Stimulated activated CD8-positive, alpha-beta memory T cell treated with anti-CD3 and anti-CD28 coated beads, Interleukin-12 subunit alpha, Interleukin-12 subunit beta, amount 100 ng/mL, for 1 hour (primary cell): ENCODE measurements at places on chromosomes 16 and 17.

DNA sequence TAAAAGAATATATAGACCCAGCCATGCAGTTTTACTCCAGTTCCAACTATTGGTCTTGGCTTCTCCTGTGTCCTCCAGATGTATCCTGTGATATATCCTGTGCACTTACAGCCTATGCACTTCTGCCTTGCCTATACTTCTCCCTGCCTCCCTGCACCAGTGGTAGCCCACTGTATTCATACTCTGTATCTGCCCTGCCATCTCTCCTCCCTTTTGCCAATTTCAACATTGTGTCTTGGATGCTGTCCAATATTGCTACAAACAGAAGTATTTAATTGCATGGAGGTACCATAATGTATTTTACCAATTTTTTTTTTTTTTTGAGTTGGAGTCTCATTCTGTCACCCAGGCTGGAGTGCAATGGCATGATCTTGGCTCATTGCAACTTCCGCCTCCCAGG is 242.7 kb downstream of the HAPSTR1 start:
- DNase-seq, result no peak

DNA sequence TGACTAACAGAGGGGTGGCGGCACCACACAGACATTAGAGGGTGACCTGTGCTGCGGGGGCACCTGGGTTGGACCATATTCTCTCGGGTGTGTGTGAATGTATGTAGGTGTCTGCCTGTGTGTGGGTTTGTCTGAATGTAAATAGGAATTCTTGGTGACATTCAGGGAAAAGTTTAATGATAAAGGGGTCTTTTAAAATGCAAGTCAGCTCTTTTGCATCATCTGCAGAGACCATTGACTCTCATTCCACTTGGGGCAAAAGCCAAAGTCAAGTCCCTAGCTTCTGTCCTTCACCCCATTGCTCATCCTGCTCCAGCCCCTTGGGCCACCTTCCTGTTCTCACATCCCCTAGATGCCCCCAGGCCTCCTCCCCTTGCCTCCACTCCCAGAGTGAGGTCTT is 23.6 kb downstream of the KSR1 start:
- DNase-seq, result no peak

DNA sequence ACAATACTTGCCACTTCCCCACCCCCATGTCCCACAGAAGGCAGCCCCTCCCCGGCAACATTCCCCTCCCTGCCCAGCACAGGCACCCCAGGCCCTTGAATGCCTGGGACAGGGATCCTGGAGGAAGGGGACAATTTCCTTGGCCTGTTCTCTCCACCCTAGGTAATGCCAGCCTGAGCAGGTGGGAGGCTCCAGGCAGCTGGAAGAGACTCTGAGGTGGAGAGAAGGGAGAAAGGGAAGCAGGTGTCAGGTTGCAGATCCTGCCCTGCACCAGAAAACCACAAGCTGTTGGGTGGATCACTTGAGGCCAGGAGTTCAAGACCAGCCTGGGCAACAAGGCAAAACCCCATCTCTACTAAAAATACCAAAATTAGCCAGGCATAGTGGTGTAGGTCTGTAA is 8.9 kb downstream of the MPP2 start:
- no peak for DNase-seq

GRCh38 chr17:41131979-41132378 is 8.0 kb upstream of the KRTAP4-12 start:
- no peak for DNase-seq

GRCh38 chr16:78916928-78917545 is 683.5 kb downstream of the MAF start:
- DNase-seq, result no peak

DNA sequence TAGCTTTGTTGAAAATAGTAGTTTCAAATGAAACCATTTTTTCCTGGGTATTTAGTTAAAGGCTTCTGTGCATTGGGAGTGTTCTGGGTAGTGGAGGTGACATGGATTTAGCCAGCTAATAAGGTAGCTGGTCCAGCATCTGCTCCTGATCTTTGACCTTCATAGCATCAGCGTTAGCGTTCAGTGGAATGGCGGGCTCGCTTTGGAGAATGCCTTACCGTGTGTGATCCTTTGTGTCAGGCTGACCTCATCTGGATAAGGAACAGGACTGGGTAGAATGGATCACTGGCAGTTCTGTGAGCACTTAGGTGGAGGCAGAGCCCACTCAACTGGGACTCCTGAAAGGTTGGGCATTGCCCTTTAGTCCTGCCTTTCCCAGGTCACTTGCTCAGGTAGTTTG is 3.7 kb downstream of the SAP30BP start:
- DNase-seq, result no peak

DNA sequence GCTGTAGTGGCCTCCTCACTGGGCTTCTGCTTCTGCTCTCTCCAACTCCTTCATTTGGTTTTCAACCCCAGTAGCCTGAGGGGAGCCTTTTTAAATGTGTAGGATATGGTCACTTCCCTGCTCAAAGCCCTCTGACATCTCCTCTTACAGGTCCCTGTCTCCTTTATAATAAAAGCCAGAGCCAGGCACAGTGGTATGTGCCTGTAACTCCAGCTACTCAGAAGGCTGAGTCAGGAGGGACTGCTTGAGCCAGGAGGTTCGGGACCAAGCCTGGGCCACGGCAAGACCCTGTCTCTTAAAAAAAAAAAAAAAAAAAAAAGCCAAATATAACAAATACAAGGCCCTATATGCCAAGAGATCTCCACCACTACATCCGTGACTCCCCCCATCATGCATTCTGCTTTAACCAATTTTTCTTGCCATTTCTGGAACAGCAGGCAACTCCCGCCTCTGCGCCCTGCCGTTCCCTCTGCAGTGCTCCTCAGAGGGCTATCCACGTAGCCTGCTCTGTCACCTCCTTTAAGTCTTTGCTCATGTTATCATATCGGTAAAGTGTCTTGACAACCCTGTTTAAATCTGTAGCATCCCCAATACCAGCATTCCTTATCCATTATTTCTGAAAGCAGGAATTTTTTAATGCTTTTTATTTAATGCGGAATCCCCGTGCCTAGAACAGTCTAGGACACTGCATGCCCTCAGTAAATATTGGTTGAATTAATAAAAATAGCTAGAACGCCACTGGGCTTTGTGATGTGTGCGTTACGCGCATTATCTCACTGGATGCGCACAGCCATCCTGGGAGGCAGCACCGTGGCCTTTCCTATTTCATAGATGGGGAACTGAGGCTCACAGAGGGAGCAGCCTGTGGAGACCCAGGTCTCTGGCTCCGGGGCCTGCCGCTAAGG is 9.5 kb downstream of the ZNF771 start:
- DNase-seq, result no peak

DNA sequence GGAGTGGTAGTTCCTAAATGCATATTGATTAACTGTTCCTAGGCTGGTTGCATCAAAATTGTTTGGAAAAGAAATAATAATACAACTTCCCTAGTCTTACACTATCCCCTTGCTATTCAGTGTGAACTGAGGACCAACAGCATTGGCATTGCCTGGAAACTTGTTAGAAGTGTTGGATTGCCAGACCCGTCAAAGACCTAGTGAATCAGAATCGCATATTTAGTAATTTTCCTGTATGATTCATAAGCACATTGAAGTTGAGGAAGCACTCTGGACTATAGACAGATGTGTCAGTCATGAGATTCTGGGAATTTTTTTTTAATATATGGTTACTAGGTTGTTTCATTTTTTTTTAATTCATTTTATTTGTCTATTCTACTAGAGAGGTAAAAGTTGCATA is 34.7 kb upstream of the KCNJ16 start:
- DNase-seq, result no peak

- no peak for DNase-seq
Observed at GRCh38 chr17:65393514-65393913, 167.9 kb downstream of the AXIN2 start.

GRCh38 chr16:20860361-20860760 is 39.8 kb downstream of the DCUN1D3 start:
- no peak for DNase-seq

DNA sequence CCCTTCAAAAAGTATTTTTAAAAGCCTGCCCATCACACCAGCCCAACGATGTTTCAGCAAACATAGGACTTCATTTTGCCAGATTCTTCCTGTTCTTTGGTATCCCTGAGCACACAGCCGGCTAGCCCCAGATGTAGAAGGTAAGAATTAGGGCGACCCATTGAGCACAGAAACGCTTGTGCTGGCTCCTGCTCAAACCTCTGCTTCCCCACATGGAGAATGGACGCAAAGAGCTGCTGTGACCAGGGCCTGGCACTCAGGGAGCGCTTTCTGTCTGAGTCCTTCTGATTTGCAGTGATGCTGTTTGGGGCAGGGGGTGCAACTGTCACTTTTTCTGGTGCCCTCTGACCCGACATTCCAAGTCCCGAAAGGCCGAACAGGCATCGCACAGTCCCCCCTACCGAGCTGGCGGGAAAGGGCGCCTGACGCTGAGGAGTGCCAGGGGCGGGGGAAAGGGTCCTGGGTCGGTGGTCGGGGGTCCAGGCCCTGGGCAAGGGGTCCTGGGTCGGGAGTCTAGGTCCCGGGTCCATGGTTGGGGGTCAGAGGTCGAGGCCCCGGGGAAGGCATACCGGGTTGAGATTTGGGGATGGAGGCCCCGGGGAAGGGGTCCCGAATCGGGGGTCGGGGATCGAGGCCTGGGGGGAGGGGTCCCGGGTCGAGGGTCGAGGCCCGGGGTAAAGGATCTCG is 930 bp downstream of the CHMP1A start:
- DNase-seq, result no peak

GRCh38 chr17:38554430-38555350 is 51.1 kb downstream of the SRCIN1 start:
- no peak for DNase-seq

DNA sequence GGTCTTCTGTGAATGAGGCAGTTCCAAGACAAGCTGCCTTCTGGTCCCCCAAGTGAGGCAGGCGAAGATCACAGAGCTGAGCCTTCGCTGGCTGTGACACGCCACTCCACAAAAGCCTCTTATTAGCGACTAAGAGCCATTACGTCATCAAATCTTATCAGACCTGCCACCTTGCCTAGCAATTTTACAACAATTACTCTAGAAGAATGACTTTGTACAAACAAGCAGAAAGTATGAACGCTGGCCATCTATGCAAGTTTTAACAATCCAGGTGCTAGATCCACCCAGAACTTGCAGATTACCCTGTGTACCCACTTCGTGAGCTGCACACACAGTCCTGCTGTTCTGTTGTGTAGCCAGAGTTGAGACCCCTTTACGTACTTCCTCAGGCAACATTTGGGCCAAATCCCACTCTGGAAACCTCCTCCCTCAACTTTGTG is 3.8 kb upstream of the ICAM2 start:
- no peak for DNase-seq

GRCh38 chr17:52505601-52506000 is 347.1 kb upstream of the CA10 start:
- DNase-seq, result no peak

- no peak for DNase-seq
Observed at GRCh38 chr17:76085731-76086366, 6.9 kb downstream of the ZACN start.

- DNase-seq, result no peak
Observed at GRCh38 chr16:65497571-65497970, 375.7 kb upstream of the CDH11 start.

DNA sequence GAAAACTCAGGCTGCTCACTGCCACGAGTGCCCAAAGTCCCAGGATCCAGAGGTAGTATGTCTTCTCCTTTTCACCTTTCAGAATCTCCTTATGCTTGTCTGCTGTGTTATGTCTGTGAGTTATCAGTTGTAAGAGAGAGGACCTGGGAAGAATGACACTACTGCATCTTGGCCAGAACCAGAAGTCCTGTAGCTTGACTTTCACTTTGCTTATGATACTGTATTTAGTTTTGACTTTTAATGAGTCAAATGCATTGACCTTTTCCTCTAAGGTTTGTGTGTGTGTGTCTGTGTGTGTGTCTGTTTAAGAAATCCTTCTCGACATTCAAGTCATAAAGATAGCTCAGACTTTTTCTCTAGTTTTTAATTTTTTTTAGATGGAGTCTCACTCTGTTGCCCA is 43.4 kb downstream of the BMERB1 start:
- DNase-seq, result no peak

DNA sequence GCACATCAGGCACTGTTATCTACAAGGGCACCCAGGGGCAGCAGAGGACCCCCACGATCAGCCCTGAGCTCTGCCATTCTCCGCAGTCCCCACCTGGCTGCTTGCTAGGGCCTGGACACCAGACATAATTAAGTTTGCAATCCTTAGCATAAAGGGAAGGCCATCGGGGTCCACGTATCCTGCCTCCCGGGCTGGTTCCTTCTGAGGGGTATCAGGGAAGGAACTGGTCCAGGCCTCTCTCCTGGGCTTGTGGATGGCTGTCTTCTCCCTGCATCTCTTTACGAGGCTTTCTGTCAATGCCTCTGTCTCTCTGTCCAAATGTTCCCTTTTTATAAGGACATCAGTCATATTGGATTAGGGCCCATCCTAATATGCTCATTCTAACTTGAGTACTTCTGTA is 77.8 kb downstream of the CYLD start:
- DNase-seq, result no peak

GRCh38 chr16:89412811-89413210 is 77.5 kb downstream of the ANKRD11 start:
- no peak for DNase-seq

- DNase-seq, result no peak
Observed at GRCh38 chr17:67328026-67328425, 38.4 kb downstream of the PSMD12 start.

DNA sequence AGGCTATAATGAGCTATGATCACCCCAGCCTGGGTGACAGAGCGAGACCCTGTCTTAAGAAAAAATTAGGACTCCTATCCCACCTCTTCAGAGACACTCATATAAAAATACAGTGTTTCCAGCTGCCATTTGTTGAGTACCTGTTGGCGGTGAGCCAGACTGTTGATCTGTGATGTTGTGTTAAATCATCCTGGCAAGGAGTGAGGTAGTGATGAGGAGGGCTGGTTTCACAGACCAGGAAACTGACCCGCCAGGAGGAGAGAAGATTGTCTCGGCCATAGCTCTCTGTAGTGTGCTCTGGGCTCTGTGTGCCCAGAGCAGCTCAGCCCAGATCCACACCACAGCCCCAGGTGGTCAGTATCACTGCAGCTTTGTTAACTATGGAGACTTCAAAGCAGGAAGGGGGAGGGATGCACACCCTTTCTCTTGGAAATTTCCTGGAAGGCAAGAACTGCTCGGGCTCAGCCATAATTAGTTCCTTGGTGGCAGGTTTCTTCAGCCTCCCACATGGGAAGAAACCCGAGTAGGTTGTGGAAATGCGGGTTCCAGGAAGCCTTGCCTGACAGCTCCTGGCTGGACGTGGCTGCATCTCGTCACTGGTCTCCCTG is 343.0 kb downstream of the SNX29 start:
- DNase-seq, result no peak

- DNase-seq, result no peak
Observed at GRCh38 chr17:28112606-28113005, 70.1 kb downstream of the NLK start.

- DNase-seq, result no peak
Observed at GRCh38 chr17:18339933-18340332, 23.4 kb downstream of the SHMT1 start.

DNA sequence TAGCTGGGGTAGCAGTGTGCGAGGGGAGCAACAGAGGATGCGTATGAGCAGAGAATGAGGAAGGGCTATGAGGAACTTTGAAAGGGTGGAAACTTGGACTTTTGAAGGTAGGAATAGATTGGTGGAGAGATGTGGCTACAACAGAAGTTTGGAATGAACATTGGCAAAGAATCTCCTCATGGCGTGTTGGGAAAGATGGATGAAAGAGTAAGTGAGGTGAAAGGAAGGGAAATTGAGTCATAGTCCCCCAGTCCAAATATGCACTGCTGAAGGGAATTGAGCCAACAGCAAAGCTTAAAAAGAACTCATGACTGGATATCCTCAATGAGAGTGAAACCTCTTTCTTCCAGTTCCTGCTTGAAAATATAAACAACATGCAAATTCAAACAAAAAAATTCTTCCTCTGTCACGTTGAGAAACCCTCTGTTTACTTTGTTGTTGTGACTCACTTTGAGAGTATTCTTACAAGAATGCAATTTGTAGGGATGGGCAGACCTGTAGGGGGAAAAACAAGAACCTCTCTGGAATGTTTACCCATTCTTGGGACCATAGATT is 313.2 kb upstream of the KCNJ16 start:
- DNase-seq, result no peak
